ENCODE measurements at places on chromosomes 7 and 10.

DNA sequence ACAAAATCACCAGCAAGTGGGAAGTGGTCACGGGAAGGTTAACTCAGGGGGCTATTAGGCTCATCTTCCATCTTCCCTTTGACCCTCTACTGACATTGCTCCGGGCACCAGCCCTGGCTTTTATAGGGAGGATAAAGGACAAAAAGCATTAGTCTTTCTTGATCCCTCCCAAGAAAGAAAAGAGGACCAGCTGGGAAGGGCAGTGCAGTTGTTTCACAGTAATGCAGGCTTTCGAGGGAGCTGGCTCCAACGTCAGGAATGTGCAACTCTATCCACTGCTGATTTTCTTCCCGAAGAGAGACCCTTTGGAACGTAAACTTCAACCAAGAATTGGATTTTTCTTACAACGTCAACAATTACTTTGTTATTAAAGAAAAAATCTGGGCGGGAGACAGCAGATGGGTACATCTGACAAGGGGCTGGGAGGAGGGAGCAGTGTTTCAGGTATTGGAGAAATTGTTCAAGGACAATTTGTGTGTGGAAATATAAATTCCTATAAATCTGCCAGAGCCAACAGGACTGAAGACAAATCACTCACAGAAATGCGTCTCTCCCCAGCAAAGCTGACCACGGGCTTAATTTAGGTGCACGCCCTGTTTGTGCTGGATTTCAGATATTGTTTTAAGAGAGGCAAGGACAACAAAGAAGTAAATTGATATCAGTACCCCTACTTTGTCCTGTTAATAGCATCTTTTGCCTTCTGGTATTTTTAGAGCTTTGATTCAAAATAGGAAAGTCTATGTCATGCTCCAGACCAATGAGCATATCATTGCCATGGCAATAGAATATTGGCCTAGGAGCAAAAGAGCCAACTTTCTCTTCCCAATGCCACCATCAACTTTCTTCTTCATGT, 23.4 kb upstream of the ARID5B start:
- no peak for DNase-seq

- no peak for DNase-seq
These were observed 30.1 kb upstream of the CDHR3 start for GRCh38 chr7:105932835-105933477.

DNA sequence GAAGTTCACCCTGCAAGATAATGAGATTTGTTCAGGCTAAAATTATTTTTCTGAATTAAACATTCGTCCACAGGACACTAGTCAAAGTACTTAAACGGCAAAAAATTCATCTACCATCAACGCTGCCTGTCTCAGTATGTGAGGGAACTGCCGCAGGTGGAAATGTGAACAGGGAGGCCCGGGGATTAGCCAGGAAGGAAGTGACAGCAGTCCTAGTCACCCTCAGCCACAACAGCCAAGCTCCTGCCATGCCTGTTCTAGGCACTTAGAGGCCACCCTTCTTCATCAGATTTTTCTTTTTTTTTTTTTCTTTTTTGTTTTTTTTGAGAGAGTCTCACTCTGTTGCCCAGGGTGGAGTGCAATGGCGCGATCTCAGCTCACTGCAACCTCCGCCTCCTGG, 9.4 kb downstream of the NUDT5 start:
- DNase-seq: no peak

DNA sequence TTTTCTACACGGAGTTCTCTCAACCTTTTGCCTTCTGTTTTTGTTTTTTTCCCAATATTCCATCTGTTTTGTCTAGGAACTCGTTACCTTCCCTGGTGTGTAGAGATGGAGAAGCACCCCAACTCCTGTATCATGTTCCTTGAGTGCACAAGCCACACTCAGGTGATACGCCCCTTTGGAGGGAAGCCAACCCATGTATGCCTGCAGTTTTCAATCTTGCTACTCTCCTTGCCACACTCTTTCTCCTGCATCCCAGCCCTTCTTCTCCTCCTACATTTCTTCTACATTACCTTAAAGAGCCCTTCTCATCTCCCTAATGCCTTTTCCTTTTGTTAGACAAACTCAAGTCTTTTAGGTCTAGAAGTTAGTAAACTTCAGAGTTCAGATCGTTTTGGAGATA, 10.2 kb upstream of the SP4 start:
- DNase-seq: no peak

DNA sequence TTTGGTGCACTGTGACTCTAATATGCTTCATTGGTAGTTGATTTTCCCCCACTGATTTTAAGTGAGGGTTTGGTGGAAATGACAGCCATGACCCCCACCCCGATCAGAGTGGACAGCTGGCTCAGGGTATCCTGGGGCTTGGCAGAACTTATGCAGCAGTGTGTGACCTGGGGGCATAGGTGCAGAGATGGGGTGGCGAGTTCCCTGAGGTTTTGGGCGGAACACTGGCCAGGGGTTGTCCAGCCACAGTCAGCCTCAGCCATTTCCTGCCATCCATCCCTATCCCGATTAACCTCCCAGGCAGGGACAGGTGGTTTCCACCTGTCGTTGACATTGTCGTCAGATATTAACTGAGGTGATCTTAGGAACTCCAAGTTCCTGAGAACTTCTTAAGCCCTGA, 155.8 kb upstream of the CHST15 start:
- DNase-seq: no peak

DNA sequence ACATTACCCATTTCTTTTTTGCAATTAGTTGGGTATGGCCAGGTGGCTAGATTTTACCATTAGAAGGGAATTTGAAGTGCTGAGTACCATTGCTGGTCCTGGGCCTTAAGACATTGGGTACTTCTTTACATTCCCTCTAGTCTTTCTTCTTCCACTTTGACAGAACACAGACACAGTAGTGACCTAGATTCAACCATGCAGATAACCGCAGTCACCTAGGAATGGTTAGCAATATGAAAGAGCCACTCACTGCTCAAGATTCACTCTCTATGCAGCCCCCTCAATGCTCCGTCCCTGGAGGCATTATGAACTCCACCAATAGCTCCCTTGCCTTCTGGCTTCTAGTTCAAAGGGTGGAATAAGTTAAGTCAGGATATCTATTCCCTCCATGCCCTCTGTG, 16.2 kb upstream of the PON1 start:
- no peak for DNase-seq

GRCh38 chr10:89206402-89207180, 526 bp downstream of the CH25H start:
- no peak for DNase-seq

DNA sequence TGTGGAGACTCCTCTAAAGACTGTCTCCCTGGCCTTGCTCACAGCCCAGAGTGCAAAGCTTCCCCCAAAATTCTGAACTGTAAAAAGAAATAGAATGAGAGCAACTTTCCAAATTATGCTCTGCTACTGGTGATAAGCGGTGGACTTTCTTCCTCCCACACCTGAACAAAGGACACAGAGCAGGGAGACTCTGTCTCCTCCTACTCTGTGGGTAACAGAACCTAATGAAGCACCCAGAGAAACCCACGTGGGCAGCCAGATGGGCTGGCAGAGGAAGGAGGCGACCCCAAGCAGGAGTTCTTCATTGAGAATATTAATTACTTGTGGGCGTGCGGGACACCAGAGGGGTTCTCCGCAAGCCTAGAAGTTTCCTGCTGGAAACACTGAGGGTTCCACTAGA, 139.5 kb downstream of the KMT2E start:
- no peak for DNase-seq

- no peak for DNase-seq
These were observed 48.4 kb downstream of the SEPTIN7 start for GRCh38 chr7:35849158-35849831.

DNA sequence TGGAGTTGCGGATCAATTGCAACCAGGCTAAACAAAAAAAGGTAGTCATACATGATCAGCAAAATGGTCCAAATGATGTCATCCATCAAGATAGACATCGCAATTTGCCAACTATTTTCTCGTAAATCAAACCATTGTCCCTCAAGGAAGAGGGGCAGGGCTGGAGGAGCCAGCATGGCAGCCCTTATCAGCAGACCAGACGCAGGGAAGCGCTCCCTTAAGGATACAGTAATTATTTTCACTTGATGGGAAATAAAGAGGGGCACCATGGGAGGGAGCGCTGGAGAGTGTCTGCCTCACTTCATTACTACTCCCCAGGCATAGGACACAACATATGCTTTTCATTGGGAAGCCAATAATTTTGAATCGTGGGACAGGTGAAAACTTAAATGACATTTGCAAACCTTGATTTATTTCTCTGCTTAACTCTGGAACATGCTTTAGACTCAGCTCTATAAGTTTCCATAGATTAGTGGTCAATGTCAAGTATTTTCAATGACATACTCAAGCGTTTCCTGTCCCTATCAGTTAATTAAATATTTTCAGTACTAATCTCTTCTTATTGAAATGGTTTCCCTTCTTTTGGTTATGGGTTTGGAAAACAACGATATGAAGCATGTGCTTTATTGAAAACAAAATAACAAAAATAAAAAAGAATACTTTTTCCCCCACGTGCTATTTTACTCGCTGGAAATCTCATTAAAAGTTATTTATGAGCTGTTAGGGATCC, 202.4 kb upstream of the HABP2 start:
- no peak for DNase-seq

DNA sequence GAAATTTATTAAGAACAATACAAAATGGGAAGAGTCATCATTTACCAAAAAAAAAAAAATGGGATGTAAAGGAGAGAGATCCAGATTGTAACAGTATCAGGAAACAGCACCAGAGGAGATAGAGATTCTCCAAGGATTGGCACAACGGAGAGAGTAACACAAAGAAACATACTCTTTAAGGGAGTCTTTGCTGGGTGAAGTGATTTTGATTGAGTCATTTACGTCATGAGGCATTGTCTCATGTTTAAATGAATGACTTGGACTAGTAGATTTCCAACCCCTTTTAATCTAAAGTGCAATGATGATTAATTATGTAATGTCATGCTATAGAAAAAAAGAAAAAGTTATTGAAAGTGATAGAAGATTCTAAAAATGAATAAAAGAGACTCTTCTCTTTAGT, 68.8 kb downstream of the ITGB8 start:
- DNase-seq: no peak

DNA sequence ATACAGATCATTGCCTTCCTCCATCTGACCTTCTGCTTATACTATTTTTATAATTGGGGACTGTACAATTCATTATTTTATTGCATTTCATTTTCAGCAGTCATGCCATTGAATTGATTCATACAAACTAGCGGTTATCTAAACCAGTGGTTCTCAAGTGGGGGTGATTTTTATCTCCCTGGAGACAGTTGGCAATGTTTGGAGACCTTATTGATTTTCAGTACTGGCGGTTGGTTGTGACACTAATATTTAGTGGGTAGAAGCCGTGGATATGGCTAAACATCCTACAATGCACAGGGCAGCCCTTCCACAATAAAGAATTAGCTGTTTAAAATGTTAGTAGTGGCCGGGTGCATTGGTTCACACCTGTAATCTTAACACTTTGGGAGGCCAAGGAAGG, 765.9 kb downstream of the LRMDA start:
- no peak for DNase-seq

DNA sequence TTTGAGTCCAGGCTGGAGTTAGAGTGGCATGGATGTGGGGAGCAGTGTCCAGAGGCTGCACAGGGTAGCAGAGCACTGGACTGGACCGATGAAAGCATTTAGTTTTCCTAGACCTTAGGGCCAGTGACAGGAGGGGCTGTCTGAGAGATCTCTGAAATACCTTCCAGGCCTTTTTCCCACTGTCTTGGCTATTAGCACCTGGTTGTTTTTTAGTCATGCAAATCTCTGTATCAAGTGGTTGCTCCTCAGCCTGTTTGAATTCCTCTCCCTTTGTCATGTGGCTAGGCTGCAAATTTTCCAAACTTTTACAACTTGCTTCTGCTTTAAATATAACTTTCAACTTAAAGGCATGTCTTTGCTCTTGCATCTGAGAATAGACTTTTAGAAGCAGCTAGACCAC, 504.3 kb upstream of the VSTM2A start:
- DNase-seq: no peak

- no peak for DNase-seq
These were observed 135.6 kb downstream of the CELF2 start for GRCh38 chr10:11153245-11153644.

- DNase-seq: no peak
These were observed 14.5 kb upstream of the ZNF282 start for GRCh38 chr7:149180722-149181449.

DNA sequence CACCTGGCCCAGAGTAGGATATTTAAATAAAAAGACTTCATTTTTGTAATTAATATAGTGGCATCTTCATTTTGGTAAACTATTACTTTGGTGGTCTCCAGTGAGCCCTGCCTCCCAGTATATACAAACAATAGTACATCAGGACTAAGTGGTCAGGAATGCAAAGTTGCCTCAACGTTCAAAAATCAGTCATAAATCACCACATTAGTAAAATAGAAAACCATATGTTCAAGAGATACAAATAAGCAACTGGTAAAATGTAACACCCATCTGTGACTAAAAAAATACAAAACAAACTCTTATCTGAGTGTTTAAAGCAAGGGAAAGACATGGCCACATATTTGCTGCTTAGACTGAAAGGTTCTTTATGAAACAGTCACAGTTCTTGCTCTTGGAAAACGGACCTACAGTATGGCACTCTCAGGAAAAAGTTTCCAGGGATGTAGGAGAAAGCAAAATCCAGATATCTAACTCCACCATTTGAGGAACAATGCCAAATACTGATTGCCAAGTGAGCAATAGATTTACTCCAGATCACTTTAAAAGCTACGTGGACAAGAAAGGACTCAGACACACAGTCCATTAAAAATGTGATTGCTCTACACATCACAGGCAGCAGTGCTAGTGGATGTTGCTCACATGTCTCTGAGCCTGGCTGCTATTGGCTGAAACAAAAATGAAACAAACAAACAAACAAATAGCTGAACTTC, 15.1 kb upstream of the RHOBTB1 start:
- DNase-seq: no peak

- no peak for DNase-seq
These were observed 90.0 kb downstream of the GATA3 start for GRCh38 chr10:8144496-8144895.

- DNase-seq: no peak
These were observed 99.7 kb upstream of the CAV2 start for GRCh38 chr7:116399819-116400218.

DNA sequence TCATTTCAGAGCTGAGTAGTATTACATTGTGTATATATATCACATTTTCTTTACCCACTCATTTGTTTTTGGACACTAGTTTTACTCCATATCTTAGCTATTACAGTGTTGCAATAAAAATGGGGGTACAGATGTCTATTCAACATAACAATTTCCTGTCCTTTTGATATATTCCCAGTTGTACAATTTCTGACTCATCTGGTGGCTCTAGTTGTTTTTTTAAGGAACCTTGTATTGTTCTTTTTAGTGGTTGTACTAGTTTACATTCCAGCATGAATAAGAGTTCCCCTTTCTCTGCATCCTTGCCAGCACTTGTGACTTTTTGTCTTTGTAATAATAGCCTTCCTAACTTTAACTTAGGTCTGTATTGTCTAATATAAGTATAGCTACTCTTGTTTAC, 739.9 kb downstream of the XPNPEP1 start:
- no peak for DNase-seq

GRCh38 chr7:142956951-142957623, 5.1 kb downstream of the KEL start:
- DNase-seq: no peak

- no peak for DNase-seq
These were observed 56.6 kb upstream of the ANK3 start for GRCh38 chr10:60446070-60446833.
